ENCODE measurements at places on chromosomes 7 and 10.

DNA sequence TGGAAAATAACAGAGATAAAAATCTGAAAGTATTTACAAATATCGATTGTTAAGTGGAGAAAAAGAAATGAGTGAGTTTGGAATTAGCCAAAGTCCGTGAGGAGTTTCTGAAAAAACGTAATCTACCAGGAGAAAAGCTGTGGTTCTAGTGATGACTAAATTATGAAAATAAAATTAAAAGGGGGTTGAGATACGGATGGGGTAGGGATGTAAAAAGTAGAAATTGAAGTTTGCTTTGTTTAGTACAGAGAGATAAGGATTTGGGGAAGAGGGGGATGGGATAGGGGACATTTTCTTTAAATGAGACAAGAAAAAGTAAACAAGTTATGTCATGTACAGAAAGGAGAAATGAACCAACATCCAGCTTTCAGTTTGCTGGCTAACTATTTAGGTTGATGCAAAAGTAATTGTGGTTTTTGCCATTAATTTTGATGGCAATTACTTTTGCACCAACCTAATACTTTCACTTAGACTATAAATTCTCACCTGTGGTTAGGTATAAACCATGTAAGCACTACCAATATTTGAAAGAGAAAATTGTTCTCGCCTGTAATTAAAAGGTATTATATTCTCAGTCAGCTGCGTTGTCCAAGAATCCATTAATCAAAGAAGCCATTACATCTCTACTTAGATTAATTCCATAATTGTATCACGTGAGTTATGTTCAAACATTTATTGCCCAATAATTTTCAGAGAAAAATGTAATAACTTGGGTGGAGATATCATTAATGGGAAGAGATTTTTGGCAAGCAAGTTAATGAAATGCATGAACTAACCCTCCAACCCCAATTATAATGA, 143.0 kb upstream of the NRP1 start:
- DNase-seq = no peak

- DNase-seq = no peak
Observed at GRCh38 chr7:65371468-65371867, 2.2 kb upstream of the ZNF92 start.

- no peak for DNase-seq
Observed at GRCh38 chr10:128326251-128326650, 200.0 kb upstream of the MKI67 start.

GRCh38 chr7:30226614-30227268, 57.7 kb upstream of the ZNRF2 start:
- DNase-seq = no peak

DNA sequence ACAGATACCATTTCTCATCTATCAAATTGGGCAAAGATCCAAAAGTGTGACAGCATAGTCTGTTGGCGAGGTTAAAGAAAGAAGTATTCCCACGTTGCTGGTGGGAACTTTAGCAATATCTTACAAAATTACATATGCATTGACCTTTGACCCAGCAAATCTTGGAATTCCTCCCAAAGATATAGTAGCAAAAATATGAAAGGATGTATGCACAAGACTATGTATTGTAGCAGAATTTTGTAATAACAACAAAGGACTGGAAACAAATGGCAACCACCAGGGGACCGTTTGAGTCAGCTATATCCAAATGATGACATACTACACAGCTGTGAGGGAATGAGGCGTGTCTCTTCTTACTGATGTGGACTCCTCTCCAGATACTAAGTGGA, 50.2 kb downstream of the KCNH2 start:
- DNase-seq = no peak

DNA sequence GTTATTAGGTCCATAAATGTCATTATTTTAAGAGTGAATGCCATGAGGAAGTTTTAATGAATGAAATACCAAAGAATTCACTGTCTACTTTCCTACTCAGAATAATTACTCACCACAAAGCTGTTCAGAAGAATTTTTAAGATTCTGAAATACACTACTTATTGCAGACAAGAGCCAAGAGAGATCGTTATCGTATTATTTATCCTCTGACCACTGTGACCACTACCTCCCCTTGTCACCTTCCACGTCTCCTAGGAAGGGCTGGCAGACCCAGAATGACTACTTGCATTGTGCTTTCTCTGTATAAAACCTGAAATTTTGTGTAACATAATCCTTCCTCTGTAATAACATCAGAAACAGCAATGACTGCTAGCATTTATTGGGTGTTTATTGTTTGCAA, 81.9 kb downstream of the ABCB5 start:
- DNase-seq = no peak

DNA sequence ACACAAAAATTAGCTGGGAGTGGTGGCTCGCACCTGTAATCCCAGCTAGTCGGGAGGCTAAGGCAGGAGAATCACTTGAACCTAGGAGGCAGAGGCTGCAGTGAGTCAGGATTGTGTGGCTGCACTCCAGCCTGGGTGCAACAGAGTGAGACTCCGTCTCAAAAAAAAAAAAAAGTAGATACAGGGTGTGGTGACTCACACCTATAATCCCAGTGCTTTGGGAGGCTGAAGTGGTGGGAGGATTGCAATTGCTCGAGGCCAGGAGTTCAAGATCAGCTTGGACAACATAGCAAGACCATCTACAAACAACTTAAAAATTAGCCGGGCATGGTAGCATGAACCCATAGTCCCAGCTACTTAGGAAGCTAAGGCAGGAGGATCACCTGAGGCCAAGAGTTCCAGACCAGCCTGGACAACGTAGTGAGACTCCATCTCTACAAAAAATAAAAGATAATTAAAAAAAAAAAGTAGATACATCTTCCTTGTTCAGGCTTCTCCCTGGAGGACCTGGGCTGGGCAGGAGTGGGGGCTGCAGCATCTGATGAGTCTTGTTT, 2.0 kb downstream of the MOSPD3 start:
- DNase-seq = no peak

GRCh38 chr10:69632516-69633199, 2.6 kb downstream of the FAM241B start:
- DNase-seq = no peak

DNA sequence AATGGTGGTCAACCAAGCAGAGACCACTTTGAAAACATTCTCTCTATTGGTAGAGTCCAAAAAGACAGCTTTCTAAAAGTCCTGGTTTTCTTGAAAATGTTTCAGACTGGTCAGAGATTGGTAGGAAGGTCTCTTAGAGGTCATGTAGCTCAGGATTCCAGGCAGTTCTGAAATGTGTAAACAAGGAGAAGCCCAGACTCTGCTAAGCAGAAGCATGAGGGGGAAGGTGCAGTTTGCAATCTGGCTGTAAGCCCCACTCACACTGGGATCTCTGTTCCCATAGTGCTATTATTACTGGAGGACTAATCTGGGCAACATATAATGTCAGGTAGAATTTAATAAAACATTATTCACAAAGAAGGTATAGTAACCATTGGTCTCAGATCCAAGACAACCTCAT, 101.1 kb downstream of the MAGI2 start:
- no peak for DNase-seq

DNA sequence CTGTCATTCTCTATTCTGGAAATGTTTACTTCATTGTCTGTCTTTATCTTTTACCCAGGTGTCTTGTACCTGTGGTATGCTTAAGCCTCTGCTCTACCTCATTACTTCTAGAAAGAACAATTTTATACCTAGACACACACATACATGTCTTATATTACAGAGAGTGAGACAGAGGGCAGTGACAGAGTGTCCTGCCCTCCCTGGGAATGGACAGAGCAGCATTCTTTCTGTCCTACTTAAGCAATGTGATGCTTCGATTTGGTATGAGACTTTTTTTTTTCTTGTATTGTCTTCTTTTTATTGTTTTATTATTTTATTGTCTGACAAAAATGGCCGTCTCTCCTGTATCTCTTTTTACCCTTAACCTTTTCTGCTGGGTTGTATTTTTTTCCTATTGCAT, 286.1 kb downstream of the EXOC4 start:
- DNase-seq = no peak

DNA sequence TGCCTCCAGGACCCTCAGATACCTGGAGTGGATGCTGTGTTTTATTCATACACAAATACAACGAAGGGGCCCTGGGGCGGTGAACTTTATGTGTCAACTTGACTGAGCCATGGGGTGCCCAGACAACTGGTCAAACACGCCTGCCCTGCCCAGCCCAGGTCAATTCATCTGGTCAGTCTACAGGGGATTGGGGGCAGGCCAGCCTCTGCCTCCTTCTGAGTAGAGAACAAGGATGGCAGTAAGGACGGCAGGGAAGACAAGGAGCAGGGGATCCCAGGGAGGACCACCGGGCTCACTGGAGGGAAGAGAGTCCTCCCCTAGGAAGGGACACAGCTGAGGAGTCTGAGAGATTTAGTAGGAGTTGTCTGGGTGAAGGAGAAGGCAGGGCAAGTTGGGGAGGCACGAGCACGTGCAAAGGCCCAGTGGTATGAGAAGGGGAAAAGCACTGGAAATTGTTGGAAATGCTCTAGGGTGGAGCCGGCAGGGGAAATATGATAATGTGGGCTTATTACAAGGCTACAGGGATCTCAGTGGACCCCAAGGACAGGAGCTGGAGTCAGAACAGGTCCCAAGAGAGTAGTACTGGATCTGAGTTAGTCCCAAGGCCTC, 63.4 kb downstream of the MYL10 start:
- DNase-seq = no peak

- no peak for DNase-seq
Observed at GRCh38 chr7:140349144-140349771, 49.1 kb downstream of the SLC37A3 start.

DNA sequence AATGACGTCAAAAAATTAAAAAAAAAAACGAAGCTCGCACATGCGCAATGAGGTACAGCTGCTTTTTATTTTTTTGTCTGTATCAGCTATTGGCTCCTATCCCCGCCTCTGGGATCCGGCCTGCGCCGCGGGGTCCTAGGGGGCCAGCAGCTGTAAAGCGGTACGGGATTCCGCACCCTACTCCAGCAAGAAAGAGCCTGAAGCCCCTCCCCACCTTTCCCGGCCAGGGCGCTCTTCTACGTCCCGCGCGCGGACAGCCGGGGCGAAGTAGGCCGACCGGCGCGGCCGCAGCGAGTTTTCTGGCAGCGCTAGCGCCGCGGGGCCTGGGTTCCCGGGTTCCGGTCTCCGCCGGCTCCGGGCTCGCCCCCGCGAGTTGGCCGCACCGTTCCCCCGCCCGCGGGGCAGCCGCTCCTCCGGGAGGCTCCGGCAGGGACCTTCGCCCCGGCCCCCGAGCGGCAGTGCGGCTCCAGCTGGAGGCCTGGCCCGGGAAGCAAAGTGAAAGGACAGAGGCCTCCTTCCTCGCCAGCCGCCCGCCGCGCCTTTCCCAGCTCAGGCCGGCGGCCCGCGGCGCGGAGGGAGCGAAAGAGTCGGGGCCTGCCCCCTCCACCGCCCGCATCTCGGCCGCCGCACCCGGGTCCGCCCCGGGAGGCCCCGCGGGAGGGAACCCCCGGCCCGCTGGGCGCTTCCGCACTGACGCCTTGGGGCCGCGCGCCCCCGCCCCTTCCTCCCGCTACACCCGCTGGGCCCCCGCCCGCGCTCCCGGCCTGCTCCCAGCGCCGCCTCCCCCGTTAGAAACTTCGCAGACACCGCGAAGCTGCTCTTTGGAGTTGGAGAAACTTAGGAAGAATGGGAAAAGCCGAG, 4.7 kb upstream of the SPAG6 start:
- DNase-seq = no peak

DNA sequence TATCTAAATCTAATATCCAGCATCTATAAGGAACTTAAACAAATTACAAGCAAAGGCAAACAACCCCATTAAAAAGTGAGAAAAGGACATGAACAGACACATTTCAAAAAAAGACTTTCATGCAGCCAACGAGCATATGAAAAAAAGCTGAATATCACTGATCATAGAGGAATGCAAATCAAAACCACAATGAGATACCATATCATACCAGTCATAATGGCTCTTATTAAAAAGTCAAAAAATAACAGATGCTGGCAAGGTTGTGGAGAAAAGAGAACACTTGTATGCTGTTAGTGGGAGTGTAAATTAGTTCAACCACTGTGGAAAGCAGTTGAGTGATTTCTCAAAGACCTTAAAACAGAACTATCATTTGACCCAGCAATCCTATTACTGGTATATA, 334.4 kb upstream of the CACNA2D1 start:
- no peak for DNase-seq

DNA sequence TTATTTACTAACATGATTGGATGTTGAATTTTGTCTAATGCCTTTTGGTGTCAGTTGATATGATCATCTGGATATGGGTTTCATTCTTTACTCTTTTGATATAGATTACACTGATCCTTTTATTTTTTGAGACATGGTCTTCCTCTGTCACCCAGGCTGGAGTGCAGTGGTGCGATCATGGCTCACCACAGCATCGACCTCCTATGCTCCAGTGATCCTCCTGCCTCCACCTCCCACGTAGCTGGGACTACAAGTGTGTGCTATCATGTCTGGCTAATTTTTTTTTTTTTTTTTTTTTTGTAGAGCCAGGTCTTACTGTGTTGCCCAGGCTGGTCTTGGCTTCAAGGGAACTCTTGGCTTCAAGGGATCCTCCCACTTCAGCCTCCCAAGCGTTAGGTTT, 27.1 kb downstream of the BMS1 start:
- no peak for DNase-seq

GRCh38 chr10:127999297-128000129, 92.6 kb downstream of the PTPRE start:
- no peak for DNase-seq

Data from stimulated activated CD8-positive, alpha-beta memory T cell treated with anti-CD3 and anti-CD28 coated beads, Interleukin-7, amount 100 ng/mL, for 1 hour (primary cell).